ENCODE measurements at places on chromosomes 2 and 18. TPM values are rescaled to one million over a fixed set of nuclear protein-coding genes. Genes with fewer than 3 reads are reported as not detected.

The FAM237A gene
- not detected for total RNA-seq

The HOXD11 gene
- not detected for total RNA-seq

The SERPINB13 gene
- total RNA-seq, result 44.9 TPM

The ZNF521 gene
- 0.21 TPM for total RNA-seq

The AKAIN1 gene
- total RNA-seq, result not detected

The TMEM150A gene
- 14.6 TPM for total RNA-seq

The RGPD4 gene
- total RNA-seq, result not detected

The ADRA2B gene
- not detected for total RNA-seq

The FAM228A gene
- not detected for total RNA-seq

The TUBA4B gene
- total RNA-seq, result not detected

The MBP gene
- 16.8 TPM for total RNA-seq

The SERPINB2 gene
- total RNA-seq, result 205 TPM

The DNER gene
- total RNA-seq, result 5.1 TPM

All from airway epithelial cell (primary cell).